ENCODE measurements at places on chromosomes 1 and 21. TPM values are rescaled to one million over a fixed set of nuclear protein-coding genes. Genes with fewer than 3 reads are reported as not detected.

AK5 gene
- total RNA-seq: 61.4 TPM

SERINC2 gene
- total RNA-seq: 1.6 TPM

ESRRG gene
- not detected for total RNA-seq

TIAM1 gene
- total RNA-seq: 0.32 TPM

DYNLT4 gene
- 0.32 TPM for total RNA-seq

RAP1A gene
- 36.9 TPM for total RNA-seq

WNT3A gene
- not detected for total RNA-seq

All from bladder microvascular endothelial cell (primary cell).